ENCODE measurements at places on chromosomes 7 and 10. TPM values are rescaled to one million over a fixed set of nuclear protein-coding genes. Genes with fewer than 3 reads are reported as not detected.

Gene HOXA2
- polyA plus RNA-seq, result not detected

Gene CRYGN
- polyA plus RNA-seq, result not detected

Gene GPR146
- polyA plus RNA-seq, result 1.0 TPM

Gene DRGX
- polyA plus RNA-seq, result not detected

Gene SPAM1
- not detected for polyA plus RNA-seq

GRCh38 chr7:147510923-147511322 is 1079.6 kb upstream of the C7orf33 start:
- H3K36me3 ChIP-seq, result no peaks in the 10 kb centered on the region
- no peak overlapping the region for H3K4me3 ChIP-seq
- no peaks in the 10 kb centered on the region for H3K4me1 ChIP-seq
- H3K27ac ChIP-seq, result no peak overlapping the region
- H3K27me3 ChIP-seq, result no peaks in the 10 kb centered on the region

GRCh38 chr10:14665304-14665703 is 109.4 kb downstream of the FAM107B start:
- no peak overlapping the region for H3K4me3 ChIP-seq
- H3K27me3 ChIP-seq, result no peaks in the 10 kb centered on the region
- H3K27ac ChIP-seq, result no peak overlapping the region
- peaks cover 9% of the 10 kb centered on the region for H3K4me1 ChIP-seq
- no peak for DNase-seq

- H3K27me3 ChIP-seq, result no peaks in the 10 kb centered on the region
- H3K36me3 ChIP-seq, result no peaks in the 10 kb centered on the region
- no peaks in the 10 kb centered on the region for H3K4me1 ChIP-seq
Observed at GRCh38 chr7:20085086-20085485, 132.1 kb downstream of the MACC1 start.

DNA sequence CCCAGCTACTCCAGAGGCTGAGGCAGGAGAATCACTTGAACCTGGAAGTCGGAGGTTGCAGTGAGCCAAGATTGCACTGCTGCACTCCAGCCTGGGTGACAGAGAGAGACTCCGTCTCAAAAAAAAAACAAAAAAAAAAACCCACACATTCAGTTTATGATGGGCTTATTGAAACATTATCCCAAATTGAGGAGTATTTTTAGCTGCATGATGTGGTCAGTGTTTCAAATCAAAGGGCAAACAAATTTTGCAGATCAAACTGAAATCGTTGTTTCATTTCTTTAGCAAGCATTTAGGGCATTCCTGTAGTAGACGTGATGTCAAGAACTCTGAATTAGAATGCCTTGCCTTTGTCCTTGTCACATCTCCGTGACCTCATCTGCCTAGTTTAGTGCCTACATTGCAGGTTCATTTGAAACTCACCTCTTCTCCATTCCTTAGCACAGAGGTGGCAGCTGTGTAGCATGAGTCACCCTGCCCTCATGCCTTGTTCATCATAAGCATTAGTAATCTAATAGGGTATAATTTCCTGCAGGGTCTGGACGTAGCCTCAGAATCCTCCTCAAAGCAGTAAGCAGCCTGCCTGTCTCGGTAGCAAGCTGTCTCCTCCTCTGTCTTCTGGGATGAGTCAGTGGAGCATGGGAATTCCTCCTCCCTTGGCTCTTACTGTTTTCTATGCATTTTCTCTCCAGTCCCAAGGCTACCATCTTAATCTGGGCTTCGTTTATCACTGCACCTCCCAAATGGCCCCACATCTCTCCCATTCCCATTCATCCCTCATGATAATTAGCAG is 73.8 kb downstream of the CUL1 start:
- DNase-seq, result no peak
- no peak overlapping the region for H3K27ac ChIP-seq
- no peaks in the 10 kb centered on the region for H3K27me3 ChIP-seq
- H3K36me3 ChIP-seq, result peaks cover 8% of the 10 kb centered on the region
- no peak overlapping the region for H3K4me3 ChIP-seq

GRCh38 chr7:102107474-102108104 is 179.1 kb upstream of the SH2B2 start:
- no peaks in the 10 kb centered on the region for H3K4me1 ChIP-seq
- H3K27me3 ChIP-seq, result no peaks in the 10 kb centered on the region
- no peak overlapping the region for H3K27ac ChIP-seq
- peaks cover 9% of the 10 kb centered on the region for H3K36me3 ChIP-seq
- H3K4me3 ChIP-seq, result no peak overlapping the region

DNA sequence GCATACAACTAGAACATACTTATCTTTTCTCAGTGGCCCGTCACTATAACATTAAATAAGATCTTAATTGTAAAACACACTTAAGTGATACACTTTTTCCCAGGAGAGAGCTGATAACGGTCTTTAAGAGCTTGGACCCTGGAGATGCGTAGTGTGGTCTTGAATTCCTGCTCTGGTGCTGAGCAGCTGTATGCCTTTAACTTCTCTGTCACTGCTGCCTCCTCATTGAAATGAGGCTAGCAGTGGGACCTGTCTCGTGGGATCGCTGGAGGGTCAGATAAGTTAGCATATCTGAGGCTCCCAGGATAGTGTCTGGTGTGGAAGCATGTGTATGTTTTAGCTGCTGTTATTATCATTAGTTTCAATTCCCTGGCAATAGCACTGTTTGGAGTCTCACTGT is 194.9 kb downstream of the SDK1 start:
- no peak for DNase-seq
- H3K4me3 ChIP-seq, result no peak overlapping the region
- no peaks in the 10 kb centered on the region for H3K4me1 ChIP-seq
- H3K27me3 ChIP-seq, result no peaks in the 10 kb centered on the region
- H3K36me3 ChIP-seq, result no peaks in the 10 kb centered on the region

DNA sequence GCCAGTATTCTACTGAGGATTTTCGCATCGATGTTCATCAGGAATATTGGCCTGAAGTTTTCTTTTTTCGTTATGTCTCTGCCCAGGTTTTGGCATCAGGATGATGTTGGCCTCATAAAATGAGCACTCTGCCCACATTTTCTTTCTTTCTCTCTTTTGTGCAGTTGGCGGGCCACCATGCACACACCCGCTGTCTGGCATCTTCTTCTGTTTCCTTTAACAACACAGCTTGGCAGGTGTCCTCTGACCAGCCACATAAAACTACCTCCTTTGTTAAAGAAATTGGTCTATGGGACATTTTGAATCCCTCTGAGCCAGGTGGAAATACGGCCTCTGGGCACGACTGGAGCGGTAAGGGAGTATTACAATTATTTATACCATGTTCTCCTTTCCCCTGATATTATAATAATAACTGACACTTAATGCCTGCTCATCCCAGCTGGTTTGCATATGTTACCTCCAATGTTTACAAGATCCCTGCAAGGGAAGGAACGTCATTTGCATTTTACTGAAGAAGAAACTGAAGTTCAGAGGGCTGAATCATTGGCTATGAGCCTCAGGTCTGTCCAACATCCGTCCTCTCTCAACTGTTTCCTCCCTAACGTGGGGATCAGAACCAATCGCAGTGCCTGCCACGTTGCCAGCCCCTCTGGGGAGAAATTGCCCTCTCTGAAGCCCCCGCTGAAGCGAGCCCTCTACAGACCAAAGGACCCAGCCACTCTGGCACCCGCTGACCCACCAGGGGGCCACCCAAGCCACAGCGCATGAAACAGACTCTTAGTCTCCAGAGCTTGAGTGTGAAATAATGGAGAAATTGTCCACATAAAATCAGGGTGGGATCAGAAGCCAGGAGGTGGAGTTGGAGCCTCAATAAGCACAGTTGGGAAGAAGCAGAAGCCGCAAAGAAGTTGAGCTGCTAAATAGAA is 125.0 kb upstream of the FOXK1 start:
- no peaks in the 10 kb centered on the region for H3K27me3 ChIP-seq
- H3K36me3 ChIP-seq, result no peaks in the 10 kb centered on the region
- H3K4me3 ChIP-seq, result no peak overlapping the region
- H3K4me1 ChIP-seq, result no peaks in the 10 kb centered on the region
- H3K27ac ChIP-seq, result no peak overlapping the region
- DNase-seq, result no peak

- H3K27me3 ChIP-seq, result no peaks in the 10 kb centered on the region
- no peak overlapping the region for H3K4me3 ChIP-seq
Observed at GRCh38 chr10:6386960-6387359, 184.2 kb downstream of the PFKFB3 start.

DNA sequence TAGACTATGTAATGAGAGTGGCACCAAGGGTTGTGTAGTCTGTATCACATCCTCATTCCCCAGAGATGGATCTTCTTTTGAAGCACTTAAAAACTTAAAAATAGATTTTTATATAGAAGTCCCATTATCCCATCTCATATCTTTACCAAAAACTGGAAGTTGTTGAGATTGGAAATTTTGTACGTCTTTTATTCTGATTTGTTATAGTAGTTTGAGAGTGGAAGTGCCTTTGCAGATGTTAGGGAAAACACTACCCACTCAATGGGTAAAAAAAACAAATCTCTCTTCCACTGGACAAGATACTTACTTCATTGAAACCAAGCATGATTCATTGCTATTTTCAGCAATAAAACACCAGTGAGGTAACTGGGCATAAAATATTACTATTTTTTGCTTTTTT is 184.4 kb downstream of the MACC1 start:
- H3K27me3 ChIP-seq, result no peaks in the 10 kb centered on the region
- DNase-seq, result no peak
- H3K36me3 ChIP-seq, result no peaks in the 10 kb centered on the region

- no peaks in the 10 kb centered on the region for H3K27me3 ChIP-seq
- H3K4me3 ChIP-seq, result no peak overlapping the region
- H3K36me3 ChIP-seq, result no peaks in the 10 kb centered on the region
- DNase-seq, result no peak
Observed at GRCh38 chr7:148296994-148297644, 293.4 kb upstream of the C7orf33 start.

DNA sequence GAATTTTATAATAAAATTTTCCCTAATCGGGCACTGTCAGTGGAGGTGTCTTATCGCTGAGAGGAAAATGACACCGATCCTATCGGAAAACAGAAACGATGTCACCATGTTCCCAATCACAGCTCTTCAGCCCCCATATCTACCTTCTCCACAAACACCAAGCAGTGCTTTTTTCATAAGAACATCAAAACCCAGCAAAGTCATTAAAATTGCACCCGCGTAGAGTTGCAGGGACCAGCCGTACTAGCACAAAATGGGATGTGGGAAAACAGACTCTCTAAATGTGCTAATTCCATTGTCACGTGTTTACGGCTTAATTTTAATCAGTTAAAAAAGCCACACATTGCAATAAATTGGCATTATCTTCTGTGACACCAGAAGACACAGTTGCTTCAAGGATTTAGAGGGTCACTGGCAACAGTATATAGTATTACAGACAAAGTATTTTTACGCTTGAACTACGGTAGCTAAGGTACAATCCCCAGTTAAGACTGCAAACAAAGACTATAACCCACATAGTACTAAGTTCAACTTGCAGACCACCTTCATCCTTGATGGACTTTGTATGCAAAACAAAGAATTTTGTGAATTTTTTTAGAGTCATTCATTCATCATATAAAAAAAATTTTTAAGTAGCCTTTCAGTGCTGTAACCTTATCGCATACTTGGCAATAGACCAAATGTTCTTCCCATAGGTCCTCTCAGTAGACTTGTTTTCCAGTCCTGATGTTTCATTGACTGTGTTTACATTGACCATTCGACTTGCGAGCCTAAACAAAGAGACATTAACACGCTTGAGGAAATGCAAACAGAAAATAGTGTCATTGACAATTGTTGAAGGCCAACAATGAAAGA is 116.0 kb downstream of the VTI1A start:
- no peak overlapping the region for H3K4me3 ChIP-seq
- H3K36me3 ChIP-seq, result no peaks in the 10 kb centered on the region
- H3K27me3 ChIP-seq, result no peaks in the 10 kb centered on the region
- no peak overlapping the region for H3K27ac ChIP-seq
- no peak for DNase-seq

DNA sequence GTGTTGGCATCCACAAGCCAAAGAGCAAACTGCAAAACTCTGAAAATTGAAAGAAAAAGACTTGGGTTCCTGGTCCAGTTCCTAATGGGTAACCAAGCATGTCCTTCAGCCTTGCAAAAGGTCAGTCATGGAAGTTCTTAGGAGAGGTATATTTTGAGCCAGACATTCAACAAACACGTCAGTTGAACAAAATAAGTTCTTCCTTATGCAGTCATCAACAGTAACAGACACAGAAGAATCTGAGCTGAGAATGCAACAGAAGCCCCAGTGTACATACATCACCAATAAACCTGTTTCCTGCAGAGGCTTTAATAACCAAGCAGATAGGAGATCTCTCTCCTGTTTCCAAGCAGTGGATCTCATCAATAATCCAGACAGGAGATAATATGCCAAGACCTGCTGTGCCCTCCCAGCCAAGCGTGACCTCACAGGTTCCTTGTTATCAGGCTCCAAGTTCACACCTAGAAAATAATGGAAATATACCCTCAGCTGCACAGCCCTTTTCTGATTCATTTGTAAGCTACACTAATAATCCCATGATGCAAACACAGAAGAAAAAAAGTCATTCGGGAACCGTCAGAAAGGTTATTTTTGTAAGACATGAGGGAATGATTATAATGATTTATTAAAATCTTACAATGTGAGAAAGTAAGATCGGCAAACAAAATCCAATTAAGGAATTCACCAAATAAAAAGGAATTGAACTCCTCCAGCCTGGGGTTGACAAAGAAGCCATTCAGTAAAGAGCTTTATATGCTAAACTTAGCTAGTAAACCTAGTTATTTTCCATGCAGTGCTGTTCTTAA is 90.7 kb downstream of the DGKI start:
- H3K4me3 ChIP-seq, result no peak overlapping the region
- no peaks in the 10 kb centered on the region for H3K36me3 ChIP-seq
- no peaks in the 10 kb centered on the region for H3K4me1 ChIP-seq
- no peaks in the 10 kb centered on the region for H3K27me3 ChIP-seq
- no peak for DNase-seq

GRCh38 chr10:118408181-118408580 is 66.1 kb upstream of the FAM204A start:
- no peak overlapping the region for H3K4me3 ChIP-seq
- no peak overlapping the region for H3K27ac ChIP-seq
- no peaks in the 10 kb centered on the region for H3K36me3 ChIP-seq
- no peak for DNase-seq
- H3K4me1 ChIP-seq, result no peaks in the 10 kb centered on the region

DNA sequence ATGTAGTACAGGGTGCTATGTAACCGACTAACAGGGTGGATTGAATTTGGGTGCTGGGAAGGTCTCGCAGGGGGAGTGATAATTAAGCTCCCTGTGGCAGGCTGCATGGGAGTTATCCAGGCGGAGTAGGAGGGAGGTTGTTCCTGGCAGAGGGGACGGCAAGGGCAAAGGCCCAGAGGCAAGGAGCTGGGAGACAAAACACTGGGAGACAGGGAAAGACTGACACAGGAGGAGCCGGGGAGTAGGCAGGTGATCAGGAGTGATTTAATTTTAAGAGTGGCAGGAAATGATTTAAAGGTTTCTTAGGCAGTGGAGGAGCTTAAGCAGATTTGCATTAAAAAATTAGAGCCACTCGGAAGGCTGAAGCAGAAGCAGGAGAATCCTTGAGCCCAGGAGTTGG is 40.7 kb upstream of the LEP start:
- DNase-seq, result no peak
- H3K4me3 ChIP-seq, result no peak overlapping the region
- no peak overlapping the region for H3K27ac ChIP-seq
- H3K36me3 ChIP-seq, result no peaks in the 10 kb centered on the region
- no peaks in the 10 kb centered on the region for H3K4me1 ChIP-seq

GRCh38 chr7:41574377-41574776 is 128.5 kb downstream of the INHBA start:
- no peak for DNase-seq
- no peaks in the 10 kb centered on the region for H3K27me3 ChIP-seq
- H3K4me1 ChIP-seq, result no peaks in the 10 kb centered on the region
- H3K4me3 ChIP-seq, result no peak overlapping the region
- H3K36me3 ChIP-seq, result no peaks in the 10 kb centered on the region

Data from GM12878 (cell line).